ENCODE measurements at places on chromosomes 2 and 18.

DNA sequence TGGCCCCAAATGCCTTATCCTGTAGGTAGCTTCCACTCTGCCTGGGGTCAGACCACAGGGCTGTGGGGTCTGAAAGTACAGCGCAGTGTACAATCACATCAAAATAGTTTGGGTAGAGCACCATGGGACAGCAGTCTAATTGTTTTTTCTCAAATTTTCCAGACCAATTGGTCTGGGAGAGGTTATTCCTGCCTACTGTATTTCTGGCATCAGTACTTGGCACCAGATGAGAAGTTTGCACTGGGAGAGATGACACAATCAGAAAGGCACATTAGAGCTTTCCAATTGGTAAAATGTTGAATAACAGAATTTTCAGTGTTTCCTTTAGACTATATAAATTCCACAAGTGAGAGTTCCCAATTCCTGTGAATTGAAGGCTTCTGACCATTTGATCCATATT, 30.9 kb upstream of the LRRTM1 start:
- no peak for DNase-seq

GRCh38 chr2:167440382-167440781, 552.1 kb downstream of the XIRP2 start:
- no peak for DNase-seq

GRCh38 chr18:12254136-12254819, at the start of gene CIDEA:
TSS of gene CIDEA (plus strand) at chr18:12254361. CDS start at chr18:12254384, 23 bp downstream.
- no peak for DNase-seq

DNA sequence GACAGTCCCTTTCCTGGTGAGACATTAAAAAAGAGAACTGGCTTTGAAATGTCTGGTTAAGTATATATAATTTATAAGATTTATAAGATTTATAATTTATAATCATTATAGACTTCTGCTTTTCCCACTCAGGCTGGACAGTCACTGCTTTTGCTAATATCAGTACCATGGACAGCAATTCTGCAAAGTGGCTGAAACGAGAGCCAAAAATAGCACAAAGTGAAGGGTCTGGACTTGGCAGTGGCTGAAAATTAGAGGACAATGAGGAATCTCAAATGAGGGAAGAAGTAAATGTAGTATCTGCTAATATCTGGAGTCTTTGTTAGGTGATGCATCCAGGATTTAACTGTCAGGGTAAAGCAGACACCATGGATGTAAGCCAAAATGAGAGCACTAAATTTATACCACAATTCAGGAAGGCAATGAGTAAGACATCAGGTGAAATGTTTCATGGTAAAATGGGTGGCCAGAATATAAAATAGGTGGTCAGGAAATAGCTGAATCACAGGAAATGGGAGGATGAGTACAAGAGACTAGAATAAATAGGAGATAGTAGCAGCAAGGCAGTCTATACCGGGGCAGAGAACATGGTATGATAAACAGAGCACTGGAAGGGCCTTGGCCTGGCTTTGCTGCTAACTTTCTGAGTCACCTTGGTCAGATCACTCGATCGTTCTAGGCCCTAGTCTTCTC, 39.6 kb upstream of the BOD1L2 start:
- no peak for DNase-seq
